ENCODE measurements at places on chromosomes 12 and 14.

DNA sequence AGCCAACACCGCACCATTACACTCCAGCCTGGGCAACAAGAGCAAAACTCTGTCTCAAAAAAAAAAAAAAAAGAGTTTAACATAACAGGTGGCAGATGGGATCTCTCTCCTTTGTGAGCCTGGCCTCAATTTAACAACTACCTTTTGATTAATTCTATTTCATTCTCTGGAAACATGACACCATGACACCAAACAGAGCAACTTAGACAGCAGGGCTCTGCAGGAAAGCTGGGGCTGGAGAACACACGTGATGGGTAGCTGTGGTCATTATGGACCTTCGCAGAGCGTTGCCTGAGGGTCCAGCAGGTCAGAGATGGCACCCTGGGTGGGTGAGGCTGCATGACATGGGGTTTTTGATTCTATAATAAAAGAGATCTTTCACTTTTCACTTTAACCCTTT, 1.7 kb upstream of the DGLUCY start:
- no peak for DNase-seq

DNA sequence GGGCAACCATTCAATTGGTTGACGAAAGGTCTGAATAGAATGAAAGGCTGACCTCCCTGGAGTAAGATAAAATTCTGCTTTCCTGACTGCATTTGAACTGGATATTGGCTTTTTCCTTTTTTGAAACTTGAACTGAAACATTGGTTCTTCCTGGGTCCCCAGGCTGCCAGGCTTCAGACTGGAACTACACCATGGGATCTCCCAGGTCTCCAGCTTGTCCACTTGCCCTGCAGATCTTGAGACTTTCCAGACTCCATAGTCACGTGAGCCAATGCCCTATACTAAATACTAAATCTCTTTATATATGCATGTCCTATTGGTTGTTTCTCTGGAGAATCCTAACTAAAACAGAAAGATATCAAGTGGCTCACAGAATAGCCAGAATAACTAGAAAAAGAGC, 118.7 kb upstream of the KRR1 start:
- no peak for DNase-seq

- no peak for DNase-seq
Measured at GRCh38 chr14:88798156-88798555, 5.4 kb upstream of the EML5 start.

- no peak for DNase-seq
Measured at GRCh38 chr12:118689793-118690192, 291.5 kb upstream of the SRRM4 start.

DNA sequence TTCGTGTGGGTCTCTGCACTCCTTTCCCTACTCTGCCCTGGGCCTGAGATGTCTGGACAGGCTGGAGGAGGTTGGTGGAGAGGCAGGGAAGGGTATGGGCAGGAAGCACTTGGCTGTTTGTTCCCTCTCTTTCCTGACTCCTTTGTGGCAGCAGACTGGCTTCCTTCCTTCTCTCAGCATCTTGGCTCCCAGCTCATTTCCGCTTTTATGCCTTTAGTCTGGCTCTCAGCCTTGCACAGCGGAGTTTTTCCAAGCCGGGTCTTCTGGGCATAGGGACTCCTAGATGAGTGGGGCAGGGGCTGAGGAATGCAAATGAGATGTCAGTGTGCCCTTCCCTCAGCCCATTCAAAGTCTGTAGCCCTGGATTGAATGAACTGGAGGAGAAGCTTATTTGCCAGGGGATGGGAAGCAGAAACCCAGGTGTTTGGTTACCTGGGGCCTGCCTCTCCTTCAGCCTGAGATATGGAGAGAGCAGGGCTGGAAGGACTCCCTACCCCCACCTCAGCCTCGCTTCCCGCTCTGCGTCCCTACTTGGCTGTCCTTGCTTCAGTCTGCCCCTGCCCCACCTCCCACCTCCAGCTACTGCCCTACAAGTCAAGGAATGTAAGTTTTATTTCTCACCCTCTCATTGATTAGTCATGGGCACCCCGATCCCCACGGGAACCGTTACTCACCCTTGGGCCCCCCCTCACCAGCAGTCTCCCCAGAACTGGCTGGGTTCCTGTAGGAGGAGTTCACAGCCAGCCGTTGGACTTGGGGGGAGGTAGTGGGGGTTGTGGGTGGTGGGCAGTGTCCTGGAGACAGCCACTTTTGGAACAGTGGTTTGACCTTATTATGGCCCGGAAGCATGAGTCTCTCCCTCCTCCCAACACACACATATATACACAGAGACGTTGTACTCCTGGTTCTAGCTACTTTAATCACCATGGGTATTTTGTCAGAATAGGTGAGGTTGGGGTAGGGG, 9.3 kb upstream of the ITGA5 start:
- peak; percentile 88 for DNase-seq

GRCh38 chr14:81565441-81566290, 32.0 kb upstream of the SEL1L start:
- DNase-seq, result peak; percentile 26

DNA sequence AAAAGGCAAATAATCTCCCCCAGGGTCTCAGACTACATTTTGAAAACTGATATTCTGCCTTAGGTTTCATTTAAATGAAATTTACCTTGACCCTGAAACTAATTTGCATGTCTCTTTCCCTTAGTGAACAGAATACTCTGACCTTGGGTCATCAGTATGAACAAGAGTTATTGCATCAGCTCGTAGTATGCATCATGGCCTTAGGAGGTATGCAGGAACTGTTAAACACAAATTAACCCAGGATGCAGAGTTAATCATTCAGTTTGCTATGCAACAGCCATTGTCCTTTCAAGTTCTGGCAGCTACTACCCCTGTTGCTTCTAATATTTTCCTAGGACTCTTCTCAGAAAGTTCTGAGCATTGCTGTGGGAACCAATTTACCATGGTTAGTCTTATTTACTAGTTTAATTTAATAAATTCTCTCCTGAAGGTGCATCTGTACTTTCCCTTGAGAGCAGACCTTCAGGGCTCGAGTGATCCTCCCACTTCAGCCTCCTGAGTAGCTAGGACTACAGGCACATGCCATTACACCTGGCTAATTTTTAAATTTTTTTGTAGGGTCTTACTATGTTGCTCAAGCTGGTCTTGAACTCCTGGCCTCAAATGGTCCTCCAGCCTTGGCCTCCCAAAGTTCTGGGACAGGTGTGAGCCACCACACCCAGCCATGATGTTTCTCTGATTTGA, 126.7 kb downstream of the TTC6 start:
- peak; percentile 18 for DNase-seq

DNA sequence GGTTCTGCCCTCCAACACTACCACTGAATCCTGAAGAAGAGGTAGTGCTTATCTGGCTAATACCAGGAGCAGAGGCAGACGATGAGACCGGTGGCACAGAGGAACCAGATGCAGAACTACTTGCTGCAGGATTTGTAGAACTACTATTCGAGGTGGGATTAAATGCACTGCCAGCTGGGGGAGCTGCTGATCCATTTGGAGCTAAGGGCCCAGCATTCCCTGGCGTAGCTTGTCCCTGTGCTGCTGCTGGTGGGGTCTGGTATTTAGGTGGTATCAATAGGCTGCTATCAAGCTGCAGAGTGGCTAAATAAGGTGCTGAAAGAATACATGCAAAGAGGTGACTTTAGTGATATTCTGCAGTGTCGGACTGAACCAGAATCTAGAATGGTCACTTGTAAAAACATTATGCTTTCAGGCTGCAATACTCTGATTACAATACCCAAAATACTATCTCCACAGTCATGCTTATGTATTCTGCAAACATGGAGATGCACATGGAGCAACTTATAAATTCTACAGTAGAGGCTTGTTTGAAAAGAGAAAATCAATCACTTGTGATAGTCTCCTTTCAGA, 294.2 kb downstream of the MED13L start:
- DNase-seq, result no peak

GRCh38 chr12:86445356-86445755, 189.2 kb upstream of the MGAT4C start:
- no peak for DNase-seq

DNA sequence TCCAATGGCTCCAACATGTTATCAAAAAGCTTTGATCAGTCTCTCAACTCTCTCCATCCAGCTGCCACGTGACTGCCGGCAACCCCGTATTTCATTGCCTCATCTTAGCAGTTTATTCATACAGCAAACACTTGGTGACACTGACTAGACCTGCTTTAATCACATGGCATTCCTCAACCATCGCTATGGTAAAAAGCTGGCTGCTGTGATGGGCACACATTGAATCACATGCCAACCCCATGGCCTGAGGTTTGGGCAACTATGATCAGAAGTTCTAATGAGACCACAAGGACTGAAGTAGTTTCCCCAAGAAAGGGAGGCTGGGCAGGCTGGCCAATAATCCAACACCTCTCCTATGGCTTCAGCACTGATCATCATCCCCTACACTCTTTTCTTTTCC, 40.6 kb upstream of the TAS2R42 start:
- no peak for DNase-seq

- no peak for DNase-seq
Measured at GRCh38 chr12:2194060-2194459, 141.3 kb downstream of the CACNA1C start.

GRCh38 chr14:101005447-101005846, 101.9 kb upstream of the RTL1 start:
- no peak for DNase-seq

- DNase-seq, result no peak
Measured at GRCh38 chr14:104118006-104118844, 20.2 kb upstream of the KIF26A start.

GRCh38 chr12:20128928-20129327, 239.4 kb upstream of the PDE3A start:
- DNase-seq, result no peak

DNA sequence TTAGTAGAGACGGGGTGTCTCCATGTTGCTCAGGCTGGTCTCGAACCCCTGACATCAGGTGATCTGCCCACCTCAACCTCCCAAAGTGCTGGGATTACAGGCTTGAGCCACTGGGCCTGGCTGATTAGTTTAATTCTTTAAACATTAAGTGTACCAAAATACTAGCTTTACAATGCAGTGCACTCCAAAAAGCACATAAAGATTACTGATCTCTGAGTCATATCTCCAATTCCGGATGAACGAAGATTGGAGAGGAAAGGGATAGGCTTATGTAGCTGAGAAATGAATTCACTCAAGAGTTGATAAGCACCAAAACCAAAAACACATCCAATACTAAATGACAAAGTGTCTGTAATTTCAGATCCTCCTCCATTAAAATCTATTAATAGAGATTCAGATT, 15.1 kb downstream of the NAV3 start:
- DNase-seq, result peak; percentile 41

GRCh38 chr14:104865631-104866441, 768 bp downstream of the CEP170B start:
- DNase-seq, result peak; percentile 69

GRCh38 chr12:72673853-72674252, 401.7 kb downstream of the TRHDE start:
- DNase-seq, result no peak

DNA sequence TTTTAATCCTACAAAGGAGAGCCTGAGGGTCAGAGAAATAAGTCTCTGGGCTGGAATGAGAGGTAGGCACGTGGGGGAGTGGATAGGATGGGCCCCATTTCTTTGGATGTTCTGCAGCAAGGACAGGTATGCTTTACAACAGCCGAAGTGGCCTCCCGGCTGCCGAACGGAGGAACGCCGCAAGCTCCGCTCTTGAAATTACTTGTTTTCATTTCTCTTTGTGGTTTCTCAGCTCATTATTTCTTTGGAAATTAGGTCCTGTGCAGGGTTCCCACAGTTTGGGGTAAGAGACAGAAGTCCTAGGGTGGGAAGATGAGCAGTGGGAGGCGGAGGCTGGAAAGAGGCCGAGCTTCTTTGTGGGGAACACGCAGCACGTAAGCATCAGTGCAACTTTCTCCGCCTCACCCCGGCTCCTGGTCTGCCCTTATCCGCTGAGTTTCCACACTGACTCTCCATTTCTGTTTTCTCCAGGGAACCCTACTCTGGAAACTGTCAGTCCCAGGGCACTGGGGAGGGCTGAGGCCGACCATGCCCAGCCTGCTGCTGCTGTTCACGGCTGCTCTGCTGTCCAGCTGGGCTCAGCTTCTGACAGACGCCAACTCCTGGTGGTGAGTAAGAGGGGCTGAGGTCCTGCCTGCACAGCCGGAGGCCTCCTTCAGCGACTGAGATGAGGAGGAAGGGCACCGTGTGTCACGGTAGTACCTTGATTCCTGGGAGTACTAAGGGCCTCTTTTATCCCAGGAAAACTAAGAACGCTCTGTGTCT, 2.0 kb downstream of the WNT5B start:
- no peak for DNase-seq

GRCh38 chr14:99277530-99277929, 5.5 kb upstream of the BCL11B start:
- no peak for DNase-seq

GRCh38 chr12:95339086-95339788, 121.6 kb downstream of the VEZT start:
- no peak for DNase-seq

DNA sequence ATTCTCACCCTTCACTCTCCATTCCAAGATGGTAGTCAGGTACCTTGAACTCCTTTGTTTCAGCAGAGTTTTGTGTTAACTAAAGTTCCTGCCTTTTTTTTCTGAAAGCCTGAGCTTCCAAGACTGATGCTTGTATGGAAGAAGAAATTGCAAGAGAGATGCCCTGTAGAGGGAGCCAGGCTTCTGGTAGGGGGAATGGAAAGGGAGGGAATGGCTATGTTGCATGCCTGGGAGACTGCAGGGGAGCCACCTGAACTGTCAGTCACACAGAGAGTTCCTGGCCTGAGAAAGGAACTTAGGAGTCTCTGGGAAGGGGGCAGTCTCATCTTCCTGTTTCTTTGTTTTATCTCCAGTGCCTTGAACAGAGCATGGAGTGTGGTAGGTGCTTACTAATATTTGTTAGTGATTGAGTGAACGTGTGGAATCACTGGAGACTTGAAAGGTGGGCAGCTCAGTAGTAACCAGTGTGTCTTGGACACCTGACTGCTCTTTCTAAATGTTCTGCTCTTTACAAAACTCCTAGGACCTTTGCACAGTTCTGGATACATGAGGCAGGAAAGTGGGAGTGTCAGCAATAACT, 132.2 kb downstream of the ANO4 start:
- peak; percentile 10 for DNase-seq

DNA sequence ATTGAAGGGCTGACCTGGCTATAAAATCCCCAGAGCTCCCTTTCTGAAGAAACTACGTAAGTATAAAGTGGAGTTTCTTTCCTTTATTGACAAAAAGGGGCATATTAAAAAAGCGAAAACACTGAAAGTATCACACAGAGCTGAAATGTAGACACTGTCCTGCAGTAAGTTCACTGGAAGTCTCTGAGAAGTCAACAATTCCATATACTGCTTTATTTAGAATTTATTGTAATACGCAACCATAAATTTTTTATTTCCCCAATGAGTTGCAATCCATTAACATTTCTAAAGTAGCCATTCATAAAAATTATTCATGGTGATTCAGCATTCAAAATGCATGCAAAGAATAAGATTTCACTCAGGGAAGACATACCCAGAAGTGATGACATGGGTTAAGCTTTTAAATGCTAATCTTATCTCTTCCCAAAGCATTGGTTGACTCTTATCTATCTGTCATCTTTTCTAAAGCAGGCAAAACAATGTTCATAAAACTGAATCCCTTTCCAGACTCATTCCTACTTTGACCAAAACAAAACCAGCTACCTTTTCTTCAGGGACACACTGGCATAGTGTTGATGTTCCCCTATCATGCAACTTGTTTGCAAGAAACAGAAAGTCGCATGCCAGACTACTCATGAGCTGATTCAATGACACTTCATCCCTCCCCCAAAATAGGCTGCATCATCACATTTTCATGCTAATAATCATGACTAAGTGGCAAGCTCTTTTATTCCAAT, 17.3 kb downstream of the KITLG start:
- no peak for DNase-seq

Data from RWPE1 (cell line).